NAMALWA (cell line): ENCODE measurements at places on chromosomes 13 and 19.
A peak's percentile ranks its signal among the peaks of the same experiment; 100 is the strongest.

DNA sequence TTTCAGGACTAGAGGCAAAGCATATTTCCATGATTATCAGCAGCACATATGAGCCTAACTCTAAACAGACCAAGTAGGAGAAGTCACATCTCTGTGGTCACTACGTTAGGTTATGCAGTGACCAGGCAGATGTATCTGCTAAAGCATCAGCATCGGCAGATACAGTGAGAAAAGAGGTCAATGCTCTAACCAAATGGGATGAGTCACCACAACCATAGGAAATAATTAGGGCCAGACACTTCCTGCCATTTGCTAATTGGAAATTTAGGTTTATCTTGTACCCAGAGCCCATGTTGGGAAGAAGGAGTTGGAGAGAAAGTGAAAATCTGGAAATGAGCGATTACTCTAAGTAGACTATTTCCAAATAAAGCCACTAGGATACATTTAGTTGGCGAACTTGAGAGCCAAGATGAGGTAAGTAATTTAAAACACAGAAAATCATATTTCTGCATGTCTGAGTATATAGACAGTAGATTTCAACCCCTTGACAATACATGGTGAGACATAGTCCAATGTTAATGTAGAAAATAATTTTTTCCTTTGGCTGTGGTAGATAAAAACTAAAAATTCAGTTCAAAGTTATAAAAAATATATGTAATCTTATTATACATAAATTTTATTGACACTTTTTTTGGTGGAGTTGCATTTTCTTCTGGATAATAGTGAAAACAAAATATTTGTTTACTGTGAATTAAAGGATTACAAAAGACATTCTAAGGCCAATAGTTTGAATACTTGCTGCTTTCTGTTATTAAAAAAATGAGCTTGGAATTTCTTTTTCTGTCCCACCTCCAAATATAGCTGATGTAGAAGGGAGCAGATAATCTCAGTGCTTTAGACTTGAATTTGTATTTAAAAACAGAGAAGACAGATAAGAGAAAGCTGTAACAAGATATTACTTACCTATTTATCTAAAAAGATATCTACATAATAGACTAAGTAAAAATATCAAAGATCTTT, 104.4 kb upstream of the CSNK1A1L start:
- DNase-seq = no peak

- DNase-seq = no peak
Observed at GRCh38 chr19:47310819-47311218, 1.2 kb downstream of the C5AR1 start.

DNA sequence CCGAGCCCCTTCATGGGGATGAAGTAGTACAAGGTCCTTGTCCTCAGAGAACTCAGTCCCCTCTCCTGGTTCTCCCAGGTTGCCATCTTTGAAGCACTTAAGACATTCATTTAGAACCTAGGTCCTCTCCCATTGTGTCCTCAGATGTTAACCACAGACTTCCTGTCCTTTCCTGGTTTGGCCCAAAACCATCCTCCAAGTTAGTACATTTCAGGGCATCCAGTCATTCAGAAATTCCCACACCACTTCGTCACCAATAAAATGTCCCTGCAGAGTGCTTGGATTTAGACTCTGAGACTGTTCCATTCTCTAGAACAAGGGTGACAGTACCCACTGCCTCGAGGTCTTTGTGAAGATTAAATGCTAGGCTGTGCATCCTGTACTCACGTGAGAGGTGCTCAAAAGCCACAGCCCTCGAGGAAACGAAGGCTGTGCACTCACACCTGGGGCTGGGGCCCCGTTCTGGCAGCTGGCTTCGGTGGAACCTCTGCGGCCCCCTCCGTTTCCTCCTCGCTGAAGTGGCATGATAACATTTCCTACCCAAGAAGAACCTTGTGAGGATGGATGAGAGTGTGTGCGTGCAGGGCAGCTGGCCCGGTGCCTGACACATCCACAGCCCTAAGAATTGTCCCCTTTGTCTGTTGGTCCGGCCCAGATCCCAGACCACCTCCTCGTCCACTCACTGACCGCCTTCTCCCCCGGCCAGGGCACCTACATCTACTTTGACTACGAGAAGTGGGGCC, 4.7 kb downstream of the LENG1 start:
- DNase-seq = peak; percentile 50

DNA sequence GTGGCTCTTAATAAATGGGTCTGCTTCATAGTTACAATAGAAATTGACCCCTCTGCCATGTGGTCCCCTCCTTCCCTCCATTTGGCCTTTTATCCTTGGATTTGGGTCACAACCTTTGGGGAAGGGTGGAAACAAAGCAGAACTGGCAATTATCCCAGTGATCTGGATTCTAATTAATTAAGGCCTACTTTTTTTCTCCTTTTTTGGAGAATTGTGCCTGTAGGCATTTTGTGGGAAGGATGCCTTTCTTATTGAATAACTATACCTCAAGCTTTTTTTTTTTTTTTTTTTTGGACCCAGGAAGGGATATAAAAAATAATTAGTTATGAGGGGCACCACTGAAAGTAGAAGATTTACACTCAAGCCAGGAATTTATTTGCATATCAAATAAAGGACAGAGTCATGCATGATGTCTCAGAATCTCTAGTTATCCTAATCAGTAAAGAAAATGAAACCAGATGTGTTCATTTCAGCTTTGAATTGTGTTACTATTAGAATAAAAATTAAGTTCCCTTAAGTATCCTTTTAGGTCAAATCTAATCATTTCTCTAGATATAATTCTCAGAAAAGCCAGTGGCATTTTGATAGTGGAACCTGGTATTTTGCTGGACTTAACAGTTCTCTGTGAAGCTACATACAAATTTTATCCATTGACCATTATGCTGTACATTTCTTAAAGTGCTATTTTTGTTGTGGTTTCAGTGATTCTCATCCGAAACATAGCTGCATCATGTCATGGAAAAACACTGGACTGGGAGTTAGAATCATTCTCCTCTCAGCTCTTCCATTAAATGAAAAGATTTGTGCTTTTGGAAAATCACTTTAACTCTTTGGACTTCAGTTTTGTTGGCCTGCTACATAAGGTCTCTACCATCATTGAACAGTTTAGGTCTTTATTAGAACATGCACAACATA, 129.3 kb downstream of the KCNRG start:
- DNase-seq = no peak

GRCh38 chr13:46751811-46752635, 44.9 kb downstream of the ESD start:
- peak; percentile 65 for DNase-seq

GRCh38 chr19:28424077-28424476, 788.9 kb downstream of the UQCRFS1 start:
- DNase-seq = no peak

GRCh38 chr19:38596057-38596981, 21.4 kb downstream of the MAP4K1 start:
- no peak for DNase-seq

DNA sequence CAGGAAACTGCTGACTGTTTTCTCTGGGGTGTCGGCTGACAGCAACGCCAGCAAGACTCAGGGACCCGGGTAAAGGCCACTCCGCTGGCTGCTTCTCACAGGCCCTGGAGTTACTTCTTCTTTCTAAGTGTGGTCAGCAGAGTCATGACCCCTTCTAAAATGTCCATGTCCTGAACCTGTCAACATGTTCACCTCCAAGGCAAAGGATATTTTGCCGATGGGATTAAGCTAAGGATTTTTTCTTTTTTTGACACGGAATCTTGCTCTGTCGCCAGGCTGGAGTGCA, 7.9 kb downstream of the PEX11G start:
- DNase-seq = no peak

DNA sequence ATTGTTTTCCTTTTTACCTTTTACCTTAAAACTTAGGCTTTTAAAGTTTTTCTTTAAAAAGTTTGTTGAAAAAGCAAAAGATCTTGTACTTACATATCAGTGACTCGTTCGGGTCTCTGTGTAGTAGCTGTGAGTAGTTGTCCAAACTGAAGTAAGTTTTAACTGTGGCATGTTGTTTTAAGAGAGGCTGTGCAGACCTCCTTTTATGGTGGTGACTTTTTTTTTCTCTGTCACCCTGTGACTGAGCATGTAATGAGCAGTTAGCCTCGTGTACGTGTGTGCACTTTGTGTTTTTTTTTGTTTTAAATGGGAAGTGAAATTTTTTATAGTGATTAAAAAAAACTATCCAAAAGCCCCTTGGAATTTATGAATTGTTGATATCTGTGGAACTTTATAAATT, at the start of gene GPR183:
Gene GPR183, minus strand, starts transcription at position 153 of the 400 bp plus-strand sequence. CDS start 11,254 bp downstream, outside the sequence.
- peak; percentile 58 for DNase-seq

- no peak for DNase-seq
Observed at GRCh38 chr19:39106194-39106593, 19.4 kb upstream of the PAK4 start.

DNA sequence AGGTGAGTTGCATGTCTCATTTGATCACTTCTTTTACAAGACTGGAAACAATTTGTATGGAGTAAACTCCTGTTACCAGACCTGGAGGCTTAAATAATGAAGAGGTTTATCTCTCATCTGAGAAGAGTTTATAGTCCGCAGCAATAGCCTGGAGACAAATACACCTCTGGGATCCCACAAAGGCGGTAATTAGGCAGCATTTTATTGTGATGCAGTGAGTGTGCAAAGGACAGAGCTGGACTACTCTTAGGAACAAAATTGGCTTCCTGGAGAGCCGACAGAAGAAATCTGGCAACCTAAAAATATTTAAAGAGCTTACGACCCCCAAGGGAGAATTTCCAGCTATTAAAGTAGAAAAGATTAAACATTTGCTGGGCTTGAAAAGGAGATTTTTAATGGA, 11.8 kb upstream of the KATNAL1 start:
- DNase-seq = no peak

DNA sequence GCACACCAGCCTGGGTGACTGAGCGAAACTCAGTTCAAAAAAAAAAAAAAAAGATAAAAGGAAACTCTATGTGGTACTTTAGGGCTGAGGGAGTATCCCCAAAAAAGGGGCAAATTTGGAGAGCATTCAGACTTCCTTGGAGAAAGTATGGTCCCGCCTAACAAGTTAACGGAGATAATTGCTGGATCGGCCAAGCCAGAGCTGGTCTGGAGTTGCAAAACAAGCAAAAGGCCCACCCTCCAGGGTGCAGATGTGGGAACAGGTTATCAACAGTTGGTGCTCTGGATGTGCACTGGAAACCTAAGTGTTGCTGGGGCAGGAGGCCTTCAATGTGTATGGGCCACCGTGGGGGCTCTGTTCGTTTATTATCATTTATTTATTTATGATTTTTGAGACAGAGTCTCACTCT, 2.8 kb downstream of the IQCN start:
- peak; percentile 53 for DNase-seq

DNA sequence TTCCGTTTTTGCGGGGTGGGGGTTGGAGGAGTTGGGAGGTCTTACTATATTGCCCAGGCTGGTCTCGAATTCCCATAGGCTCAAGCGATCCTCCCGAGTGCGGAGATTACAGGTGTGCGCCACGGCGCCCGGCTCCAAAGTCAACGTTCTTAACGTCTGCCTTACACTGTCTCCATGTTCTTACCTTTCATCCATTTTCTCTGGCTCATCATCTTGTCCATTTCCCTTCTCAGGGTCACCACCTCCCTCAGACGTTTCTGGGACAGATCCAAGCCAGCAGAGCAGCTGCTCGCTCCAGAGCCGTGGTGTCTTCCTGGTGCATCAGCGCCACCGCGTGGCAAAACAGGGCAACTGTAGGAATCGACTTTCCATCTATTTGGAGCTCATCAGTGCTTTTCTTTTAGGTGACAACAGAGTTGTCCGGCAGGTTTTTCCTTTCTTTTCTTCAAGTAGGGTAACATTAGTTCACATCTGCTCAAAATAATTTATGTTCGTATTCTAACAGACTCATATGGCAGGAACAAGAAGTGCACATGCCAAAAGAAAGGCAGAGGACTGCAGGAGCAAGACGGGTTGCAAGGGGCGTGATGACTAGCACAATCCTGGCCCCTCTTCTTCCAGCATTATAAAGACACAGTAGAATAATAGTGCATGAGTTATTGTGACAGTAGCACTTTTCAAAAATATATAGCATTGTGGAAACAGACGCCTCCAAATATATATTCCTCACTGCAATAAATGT, 103.1 kb upstream of the ABCC4 start:
- peak; percentile 90 for DNase-seq

GRCh38 chr19:8254286-8255001, 45.3 kb downstream of the CERS4 start:
- DNase-seq = no peak

- DNase-seq = no peak
Observed at GRCh38 chr13:52010890-52011631, at the start of gene ATP7B. Gene ATP7B (minus strand): TSS chr13:52011450. CDS start chr13:52011337, 113 bp downstream.
